ENCODE measurements at places on chromosomes 2 and 18. TPM values are rescaled to one million over a fixed set of nuclear protein-coding genes. Genes with fewer than 3 reads are reported as not detected.

- DNase-seq = no peak
These were observed 41.6 kb downstream of the CREB1 start for GRCh38 chr2:207571370-207571769.

DNA sequence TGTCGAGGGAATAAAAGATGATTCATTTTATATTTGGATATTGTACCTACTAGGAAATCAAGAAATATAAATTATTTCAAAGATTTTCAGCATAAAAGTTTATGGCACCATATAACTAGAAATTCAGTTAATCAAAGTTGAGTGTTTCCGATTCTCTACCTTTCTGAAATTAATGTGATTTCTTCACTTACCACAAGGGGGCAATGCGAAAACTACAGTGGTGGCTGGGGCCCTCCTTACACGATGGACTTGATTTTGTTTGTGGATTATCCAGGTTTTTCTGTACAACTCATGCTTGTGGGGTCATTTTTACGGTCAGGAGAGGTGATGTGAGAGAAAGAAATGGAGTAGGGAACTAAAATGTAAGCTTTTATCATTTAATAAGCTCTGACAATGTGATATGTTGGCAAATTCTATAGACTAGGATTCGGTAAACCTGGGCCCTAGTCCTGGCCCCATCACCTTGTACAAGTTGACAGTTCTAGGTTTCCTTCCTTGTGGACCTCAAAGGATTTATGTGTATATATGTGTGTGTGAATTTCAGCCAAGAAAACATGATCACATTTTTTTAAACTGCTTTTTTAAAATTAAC, 47.6 kb downstream of the G6PC2 start:
- DNase-seq = no peak

GRCh38 chr2:221581986-221582385, 9.9 kb upstream of the EPHA4 start:
- DNase-seq = no peak

- DNase-seq = no peak
These were observed 11.2 kb upstream of the NABP1 start for GRCh38 chr2:191666732-191667131.

- no peak for DNase-seq
These were observed 401.6 kb downstream of the PARD3B start for GRCh38 chr2:204946892-204947291.

- DNase-seq = no peak
These were observed 146.9 kb downstream of the TDRD15 start for GRCh38 chr2:21270708-21271122.

EFR3B gene
- 0.22 TPM for total RNA-seq

All from activated T-helper 1 cell treated with anti-CD3 and anti-CD28 coated beads, Interleukin-12 subunit alpha, Interleukin-12 subunit beta, Interleukin-2, Interleukin-4 antibody, amounts not matched to agents 30 ng/mL and 10 ng/mL and 1 ng/mL, durations not matched to agents 14 hours and 24 hours and 36 hours (primary cell).